ENCODE measurements at places on chromosomes 11 and 22.

DNA sequence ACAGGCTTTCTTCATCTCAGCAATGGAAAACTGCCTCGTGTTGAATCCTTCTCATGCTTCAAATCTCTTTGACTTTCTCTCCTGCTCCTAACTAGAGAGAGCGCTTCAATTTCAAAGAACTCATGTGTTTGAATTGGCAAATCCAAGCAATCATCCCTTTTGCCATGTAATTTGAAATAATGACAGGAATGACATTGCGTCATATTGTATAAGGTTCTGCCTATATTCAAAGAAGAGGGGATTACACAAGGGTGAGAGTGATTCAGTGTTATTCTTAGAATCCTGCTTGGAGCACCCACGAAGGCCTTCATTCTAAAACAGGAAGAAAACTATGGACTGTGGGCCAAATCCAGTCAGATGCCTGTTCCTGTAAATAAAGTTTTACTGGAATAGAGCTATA lies 720.6 kb downstream of the JRKL start:
- no peak for DNase-seq

DNA sequence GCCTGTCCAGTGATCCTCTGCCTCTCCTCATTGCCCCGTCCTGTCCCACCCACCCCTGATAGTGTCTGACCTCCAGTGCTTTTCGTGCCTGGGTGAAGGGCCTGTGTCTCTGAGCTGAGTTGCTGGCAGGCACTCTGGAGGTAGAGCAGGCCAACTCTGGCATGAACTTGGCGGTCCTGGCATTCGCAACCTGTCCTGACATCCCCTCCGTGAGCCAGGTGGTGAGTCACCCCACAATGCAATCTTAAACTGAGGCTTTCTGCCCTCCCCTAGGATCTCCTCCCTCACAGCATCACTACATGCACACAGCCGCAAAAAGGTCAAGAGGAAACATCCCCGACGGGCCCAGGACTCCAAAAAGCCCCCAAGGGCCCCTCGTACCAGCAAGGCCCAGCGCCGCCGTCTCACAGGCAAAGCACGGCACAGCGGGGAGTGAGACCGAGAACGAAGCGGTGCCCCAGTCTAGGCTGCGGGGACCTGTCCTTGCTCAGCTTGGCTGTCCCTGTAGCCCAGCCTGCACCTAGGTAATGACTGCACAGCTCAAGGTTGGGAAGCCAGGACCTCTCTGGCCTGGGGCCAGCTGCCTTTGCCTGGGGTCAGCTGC lies 4.9 kb downstream of the NOL12 start:
- DNase-seq, result no peak

DNA sequence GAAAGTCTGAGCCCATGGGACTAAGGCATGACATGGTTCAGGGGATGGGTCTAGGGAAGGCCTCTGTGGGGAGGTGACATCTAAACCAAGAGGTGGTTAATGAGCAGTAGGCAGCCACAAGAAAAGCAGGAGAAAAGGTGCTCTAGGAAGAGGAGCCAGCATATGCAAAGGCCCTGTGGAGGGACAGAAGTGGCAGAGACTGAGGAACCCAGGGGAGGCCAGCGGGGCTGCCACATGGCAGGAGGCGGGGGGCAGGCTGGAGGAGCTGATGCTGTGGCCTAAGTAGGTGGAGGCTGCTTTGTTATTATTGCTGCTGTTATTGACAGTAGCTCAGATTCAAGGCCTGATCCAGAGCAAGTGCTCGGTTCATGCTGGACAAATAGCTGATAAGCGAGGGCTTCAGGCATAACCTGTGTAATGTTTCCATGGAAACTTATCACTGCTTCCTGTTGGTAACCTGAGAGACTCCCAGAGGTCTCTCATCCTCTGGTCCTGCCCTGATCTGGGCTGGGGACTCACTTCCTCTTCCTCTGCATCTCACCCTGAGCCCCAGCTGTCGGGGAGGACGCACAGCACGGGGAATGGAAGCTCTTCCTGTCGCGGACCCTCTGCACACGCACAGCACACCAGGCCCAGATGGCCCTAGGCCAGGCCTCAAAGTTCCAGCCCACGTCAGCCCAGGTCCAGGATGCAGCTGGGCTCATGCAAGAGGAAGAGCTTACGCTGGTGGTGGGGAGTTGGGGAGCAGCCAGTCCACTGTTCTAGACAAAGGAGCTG lies 75.2 kb upstream of the TP53I11 start:
- peak; percentile 10 for DNase-seq

DNA sequence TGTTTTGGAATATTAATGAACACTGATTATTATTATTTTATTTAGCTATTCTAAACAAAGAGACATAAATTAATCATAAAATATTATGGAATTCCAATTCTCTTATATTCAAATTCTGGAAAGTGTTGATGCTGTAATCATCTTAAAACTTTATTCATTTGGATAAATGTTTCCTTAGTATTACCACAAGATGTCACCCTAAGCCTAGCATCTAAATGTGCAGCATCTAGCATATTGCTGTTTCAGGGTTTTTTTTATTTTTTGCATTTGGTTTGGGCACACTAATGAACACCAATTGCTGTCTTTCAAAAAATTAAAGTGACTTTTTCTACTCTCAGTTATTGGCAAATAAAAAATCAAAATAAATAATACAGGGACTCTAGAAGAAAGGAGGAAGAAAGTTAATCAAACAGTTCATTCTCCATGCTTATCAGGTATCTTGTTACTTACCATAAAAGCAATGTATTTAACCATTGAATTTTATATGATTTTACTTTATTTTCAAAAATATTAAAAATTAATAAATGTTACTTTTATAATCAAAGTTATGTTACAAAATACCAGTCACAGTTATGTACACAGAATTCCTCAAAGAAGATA lies 31.8 kb downstream of the DLG2 start:
- DNase-seq, result peak; percentile 47

GRCh38 chr11:47478651-47479329 lies 29.9 kb upstream of the RAPSN start:
- DNase-seq, result no peak

- peak; percentile 80 for DNase-seq
Measured at GRCh38 chr22:19877626-19878339, 23.1 kb upstream of the GNB1L start.

DNA sequence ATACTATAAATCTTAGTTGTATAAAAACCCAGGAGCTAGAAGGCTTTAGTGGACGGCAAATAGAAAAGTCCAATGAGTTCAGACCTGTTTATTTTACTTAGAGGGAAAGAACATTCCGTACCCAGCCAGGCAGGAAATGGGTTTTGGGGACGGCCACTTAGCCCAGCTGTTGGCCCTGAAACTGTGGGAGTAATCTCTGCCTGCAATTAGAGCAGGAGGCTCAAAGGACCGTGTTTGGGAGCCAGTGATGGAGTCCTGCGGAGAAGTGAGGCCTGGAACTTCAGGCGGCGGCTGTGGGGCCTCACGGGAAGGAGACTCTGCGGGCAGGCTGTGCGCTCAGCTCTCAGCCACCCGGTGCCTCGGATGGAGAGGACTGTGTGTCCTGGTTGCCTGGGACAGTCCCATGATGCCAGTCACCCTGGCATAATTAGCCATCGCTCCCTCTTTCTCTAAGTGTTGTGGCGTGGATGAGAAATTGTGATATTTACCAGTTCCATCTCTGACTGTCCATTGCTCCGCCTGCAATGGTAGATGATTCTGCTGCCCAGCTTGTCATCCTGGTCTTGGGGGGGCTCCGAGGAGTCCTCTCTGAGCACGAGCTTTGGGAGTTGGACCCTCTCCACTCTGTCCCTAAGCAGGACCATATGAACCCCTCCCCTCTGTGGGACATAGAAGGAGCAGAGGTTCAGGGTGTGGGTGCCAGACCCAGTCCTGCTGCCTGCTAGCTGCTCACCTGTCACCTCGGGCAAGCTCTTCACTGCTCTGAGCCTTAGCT lies 530.3 kb downstream of the TBC1D22A start:
- DNase-seq, result no peak

DNA sequence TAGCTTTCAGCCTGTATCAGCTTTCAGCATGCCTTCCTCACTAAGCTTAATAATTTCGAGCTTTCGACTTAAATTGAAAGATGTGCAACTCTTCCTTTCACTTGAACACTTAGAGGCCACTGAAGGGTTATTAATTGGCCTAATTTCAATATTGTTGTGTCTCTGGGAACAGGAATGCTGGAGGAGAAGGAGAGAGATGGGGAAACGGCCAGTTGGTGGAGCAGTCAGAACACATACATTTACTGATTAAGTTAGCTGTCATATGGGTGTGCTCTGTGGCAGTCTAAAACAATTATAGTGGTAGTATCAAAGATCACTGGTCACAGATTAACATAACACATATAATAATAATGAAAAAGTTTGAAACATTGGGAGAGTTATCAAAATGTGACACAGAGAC lies 106.2 kb downstream of the LRRC32 start:
- DNase-seq, result no peak

DNA sequence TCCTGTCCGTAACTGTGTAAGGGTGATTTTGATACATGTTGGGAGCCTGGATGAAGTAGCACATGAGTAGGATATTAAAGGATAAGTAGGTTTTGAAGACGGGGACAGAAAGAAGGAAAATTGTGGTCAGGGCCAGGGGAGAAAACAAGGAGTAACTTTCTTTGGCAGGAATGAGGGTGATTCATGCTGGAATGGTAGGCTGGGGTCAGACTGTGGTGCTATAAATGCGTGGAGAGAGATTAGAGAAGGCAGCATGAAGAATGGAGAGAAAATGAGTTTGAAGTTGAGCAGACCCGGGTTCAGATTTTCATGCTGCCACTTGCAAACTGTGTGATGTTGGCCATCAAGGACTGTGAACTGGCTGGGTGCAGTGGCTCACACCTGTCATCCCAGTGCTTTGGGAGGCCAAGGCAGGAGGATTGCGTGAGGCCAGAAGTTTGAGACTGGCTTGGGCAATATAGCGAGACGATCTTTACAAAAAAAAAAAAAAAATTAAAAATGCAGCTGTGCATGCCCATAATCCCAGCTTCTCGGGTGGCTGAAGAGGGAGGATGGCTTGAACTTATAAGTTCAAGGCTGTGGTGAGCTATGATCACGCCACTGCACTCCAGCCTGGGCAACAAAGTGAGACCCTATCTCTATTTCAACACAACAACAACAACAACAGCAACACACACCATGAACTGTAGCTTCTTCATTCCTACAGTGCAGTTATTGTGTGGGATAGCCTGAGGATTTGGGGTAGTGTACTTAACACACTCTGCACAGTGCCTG lies 22.3 kb downstream of the ZBTB16 start:
- peak; percentile 34 for DNase-seq

GRCh38 chr11:116829525-116830183 lies at the start of gene APOC3:
TSS of gene APOC3 (plus strand) at chr11:116829907. CDS start at chr11:116830583, 676 bp downstream.
- DNase-seq, result peak; percentile 59

GRCh38 chr11:126483621-126484195 lies 128.2 kb downstream of the ST3GAL4 start:
- no peak for DNase-seq

GRCh38 chr22:36413022-36413775 lies 25.4 kb upstream of the MYH9 start:
- DNase-seq, result no peak

DNA sequence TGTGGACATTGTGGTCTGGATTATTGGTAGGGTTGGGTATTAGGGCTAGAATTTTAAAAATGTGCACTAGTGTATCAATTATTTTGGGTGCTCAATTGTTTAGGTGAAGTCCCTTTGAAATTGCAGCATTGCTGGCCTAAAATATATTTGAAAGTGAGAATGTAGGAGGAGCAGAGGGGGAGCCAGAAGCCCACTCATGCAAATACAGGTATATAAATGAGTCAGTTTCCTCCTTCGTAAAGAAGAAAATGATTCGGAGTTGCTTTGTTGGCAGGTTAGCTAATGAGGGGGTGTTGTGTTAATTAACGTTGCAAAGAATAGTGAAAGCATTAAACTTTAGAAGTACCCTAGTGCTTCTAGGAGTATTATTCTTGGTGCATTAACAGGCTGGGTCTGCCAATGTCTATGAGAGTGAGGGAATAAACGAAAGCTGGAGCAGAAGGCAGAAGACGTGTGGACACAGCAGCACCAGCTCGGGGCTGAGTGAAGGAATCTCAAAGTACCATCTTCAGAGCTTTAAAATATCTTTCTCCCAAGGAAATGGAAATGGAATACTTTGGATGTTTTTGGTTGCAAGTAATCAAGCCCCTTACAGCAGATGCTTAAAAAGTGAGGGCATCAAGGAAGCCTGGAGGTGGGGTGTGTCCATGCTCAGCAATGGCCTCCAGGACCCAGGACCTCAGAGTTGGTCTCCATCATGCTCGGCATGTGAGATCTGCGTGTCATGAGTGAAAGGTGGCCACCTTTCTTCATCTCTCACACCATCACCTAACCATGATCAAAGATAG lies 522.9 kb downstream of the NTM start:
- DNase-seq, result no peak

GRCh38 chr11:79192836-79193235 lies 248.0 kb downstream of the TENM4 start:
- no peak for DNase-seq

DNA sequence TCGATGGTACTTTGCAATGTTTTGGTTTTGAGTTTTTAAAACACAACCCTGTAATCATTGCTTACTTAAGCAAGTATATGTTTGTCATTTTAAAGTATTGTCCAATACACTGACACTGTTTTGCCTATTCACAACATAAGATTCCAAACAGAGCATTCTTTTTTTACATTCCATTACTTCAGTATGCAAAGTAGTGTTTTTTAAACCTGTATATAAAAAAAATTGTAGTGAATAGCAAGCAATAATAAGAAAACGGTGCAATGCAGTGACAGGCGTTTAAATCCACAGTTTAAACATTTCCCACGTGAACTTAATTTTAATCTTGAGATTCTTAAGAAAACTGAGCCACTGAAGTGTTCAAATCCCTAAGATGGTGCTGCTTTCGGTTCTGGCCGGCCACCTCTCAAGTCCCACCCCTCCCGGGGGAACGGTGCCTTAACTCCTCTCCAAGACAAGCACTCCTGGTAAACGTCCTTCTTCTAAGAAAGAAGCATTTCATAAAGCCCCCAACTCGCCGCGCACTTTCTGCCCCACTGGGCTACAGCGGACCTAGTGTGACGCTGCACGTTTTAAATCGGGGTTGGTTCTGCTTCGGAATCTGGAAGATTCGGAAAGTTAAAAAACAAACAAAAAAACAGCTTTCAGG lies 2.9 kb downstream of the PGR start:
- no peak for DNase-seq

GRCh38 chr11:45182902-45183301 lies 36.5 kb downstream of the PRDM11 start:
- DNase-seq, result peak; percentile 9
